ENCODE measurements at places on chromosomes 12 and 14.

DNA sequence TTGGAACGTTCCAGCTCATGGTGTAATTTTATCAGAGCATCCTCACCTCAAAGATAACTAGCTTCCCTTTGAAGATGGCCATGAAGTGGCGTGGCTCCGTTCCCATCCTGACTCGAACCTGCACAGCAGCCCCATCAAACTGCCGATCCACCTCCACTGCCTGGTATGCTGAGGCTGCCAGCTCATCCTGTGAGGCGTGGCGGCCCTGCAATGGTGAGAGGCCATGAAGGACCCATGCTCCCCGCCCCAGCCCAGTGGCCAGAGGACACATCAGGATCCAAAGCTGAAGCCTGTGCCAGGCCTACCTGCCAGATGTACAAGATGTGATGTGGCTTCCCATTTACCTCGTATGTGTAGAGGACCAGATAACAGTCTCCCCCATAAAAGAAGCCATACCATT, 11.2 kb downstream of the AVIL start:
- no peak for DNase-seq

GRCh38 chr14:56040121-56040520, 78.1 kb upstream of the PELI2 start:
- DNase-seq: no peak

GRCh38 chr12:6626654-6627283, 9.0 kb downstream of the LPAR5 start:
- no peak for DNase-seq

GRCh38 chr14:101979666-101980065, 15.3 kb downstream of the DYNC1H1 start:
- no peak for DNase-seq

- no peak for DNase-seq
Observed at GRCh38 chr14:68449561-68450181, 343.2 kb downstream of the ZFP36L1 start.

- DNase-seq: no peak
Observed at GRCh38 chr12:14567351-14568162, at the start of gene PLBD1. PLBD1 (minus strand) TSS chr12:14567883; CDS start chr12:14567696, 187 bp downstream.

DNA sequence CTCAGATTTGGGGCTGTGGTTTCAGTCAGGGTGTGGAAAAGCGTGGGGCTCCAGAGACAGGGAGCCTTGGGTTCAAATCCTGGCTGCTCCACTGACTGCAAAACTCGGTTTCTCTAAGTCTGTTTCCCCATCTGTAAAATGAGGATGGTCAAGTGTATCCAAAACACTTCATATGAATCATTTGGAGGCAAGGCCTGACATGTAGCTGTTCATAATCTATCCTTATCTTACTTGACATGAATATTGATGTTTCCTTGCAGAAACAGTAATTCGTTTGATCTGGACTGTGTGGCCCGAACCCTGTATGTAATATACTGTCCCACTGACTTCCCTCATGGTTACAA, 1.5 kb upstream of the CCDC63 start:
- DNase-seq: no peak

DNA sequence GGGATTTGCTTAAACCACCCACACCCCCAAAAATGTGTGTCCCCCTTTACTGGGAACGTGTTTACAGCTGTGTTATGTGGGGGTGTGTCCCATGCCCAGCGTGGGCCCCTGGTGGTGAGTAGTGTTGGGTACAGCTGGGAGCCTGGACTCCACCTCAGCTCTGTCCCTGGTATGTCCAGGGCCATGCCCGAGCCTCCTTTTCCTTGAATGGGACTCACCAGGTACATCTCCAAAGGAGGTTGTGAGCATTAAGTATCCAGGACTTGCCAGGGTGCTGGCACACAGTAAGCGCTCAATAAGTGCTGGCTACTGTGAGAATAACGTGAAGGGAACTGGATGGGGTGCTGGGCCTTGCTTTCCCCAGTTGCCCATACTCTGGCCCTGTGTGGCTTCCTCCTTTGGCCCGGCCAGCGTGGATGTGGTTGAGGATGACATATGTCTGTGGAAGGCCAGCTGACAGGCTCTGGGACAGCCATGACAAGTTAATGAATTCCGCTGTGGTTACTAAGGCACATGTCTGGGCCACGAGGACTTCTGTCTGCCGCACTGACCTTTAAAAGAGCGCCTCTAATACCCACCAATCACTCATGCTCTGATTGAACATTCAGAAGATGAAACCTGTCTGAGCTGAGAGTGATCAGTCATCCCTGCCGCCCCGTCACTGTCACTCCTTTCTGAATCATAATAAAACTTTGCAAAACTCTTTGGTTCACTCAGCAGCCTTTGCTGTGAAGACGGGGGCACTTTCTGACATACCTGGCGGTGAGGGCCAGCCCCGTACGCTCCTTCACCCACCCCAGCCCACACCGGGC, 74.7 kb downstream of the DIO3 start:
- no peak for DNase-seq

All from SIG-M5 (cell line).